Stimulated activated CD4-positive, alpha-beta T cell treated with anti-CD3 and anti-CD28 coated beads, TNF-alpha, amount 100 ng/mL, for 4 hours (primary cell): ENCODE measurements at places on chromosomes 5 and 9.

DNA sequence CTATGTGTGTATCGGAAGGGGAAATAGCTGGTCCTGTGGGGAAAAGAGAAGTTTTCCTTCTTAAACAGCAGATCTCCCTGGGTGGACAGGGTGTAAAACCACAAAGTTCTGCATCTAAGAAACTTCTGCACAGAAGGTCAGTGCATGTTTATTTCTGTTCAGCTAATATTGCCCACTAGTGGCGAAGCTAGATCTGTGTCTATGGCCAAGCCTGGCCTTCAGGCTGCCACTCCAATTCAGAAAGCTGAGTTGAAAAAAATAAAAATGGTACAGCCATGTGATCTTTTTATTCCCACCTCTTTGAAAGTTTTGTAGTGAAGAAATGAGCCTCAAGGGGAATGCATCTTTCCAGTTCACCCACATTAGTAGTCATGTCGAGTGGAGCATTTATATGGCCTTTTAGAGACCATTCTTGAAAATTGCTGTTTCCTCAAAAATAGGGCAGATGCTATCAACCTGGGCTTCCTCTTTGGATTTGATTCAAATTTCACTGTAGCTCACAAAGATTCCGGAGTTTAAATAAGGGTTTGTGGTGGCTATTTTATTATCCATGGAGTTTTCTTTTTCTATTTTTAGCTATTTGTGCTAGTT lies 488.0 kb downstream of the PRELID2 start:
- no peak for DNase-seq

DNA sequence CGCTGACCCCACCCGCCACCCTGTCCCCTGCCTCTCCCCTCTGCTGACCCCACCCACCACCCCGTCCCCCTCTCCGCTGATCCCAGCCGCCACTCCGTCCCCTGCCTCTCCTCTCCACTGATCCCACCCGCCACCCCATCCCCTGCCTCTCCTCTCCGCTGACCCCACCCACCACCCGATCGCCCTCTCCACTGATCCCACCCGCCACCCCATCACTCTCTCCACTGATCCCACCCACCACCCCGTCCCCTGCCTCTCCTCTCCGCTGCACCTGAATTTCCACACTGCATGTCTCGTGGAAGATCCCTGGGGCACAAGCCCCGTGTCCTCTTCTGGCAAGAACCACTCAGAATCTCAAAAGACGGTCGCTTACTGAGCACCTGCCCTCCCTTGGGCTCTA lies 53.4 kb upstream of the OLFM1 start:
- no peak for DNase-seq

GRCh38 chr9:121380846-121381245 lies 10.8 kb upstream of the STOM start:
- no peak for DNase-seq

DNA sequence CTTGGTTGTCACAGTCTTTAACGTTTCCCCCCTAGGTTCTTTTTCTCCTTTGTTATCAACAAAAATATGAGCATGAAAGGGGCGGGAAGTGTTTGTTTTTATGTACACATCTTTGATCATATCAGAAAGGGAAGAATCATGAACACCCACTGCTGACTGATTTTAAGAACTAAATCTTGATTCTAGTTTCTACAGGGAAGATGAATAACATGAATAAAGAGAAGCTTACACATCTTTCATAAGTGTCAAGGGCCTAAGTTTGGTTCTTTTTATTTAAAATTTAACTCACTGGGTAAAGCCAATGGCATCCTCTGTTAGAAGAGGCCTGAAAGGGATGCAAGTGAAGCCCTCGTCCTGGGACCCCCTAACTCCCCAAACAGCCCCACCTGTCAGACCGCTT lies 14.8 kb upstream of the CTNNA1 start:
- no peak for DNase-seq

GRCh38 chr5:180811623-180812124 lies 9.1 kb upstream of the MGAT1 start:
- no peak for DNase-seq

DNA sequence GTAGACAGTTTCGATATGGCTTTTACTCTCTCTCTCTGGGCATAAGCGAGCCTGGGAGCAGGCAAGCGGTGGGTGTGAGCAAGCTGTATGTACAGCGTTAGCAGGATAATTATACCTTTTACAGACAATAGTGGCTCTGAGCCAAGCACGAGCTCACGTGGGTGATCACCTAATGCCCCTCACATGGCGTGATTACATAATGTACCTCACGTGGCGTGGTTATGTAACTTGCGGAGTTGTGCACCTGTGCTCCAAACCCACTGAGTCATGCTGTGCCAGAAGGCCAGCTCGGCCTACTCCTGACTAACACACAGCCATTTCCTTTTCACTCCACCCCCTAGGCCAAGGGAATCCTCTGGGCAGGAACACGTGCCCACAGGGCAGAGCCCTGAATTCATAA lies 797.2 kb downstream of the EFNA5 start:
- no peak for DNase-seq

DNA sequence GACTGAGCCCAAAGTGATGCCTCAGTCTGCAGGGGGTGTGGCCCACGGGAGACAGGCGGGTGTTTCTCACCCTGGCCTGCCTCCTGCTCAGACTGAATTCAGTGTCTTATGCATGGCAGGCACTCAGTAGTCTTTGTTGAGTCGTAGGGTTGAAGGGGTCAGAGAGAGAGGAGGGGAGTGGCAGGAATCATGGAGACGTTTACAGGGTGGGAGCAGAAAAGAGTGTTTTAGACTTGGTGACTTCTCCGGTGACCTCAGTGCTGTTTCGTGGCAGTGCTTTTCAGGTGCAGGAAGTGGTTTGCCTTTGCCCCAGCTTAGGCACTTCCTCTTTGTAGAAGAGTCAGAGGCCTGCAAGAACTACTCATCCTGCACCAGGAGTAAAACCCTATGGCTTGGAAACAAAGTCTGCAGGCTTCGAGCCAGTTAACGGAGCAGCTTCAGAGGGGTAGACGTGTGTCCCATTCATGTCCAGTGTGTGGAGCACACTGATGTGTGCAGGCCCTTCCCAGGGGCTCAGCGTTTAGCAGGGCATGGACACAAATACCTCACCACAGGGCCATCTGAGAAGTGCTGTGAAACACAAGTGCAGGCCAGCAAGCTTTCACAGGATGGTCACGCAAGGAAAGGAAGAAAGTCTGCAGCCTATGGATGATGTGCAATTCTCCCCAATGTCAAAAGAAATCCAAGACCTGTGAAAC lies 24.5 kb upstream of the SEMA4D start:
- DNase-seq: peak; percentile 56

DNA sequence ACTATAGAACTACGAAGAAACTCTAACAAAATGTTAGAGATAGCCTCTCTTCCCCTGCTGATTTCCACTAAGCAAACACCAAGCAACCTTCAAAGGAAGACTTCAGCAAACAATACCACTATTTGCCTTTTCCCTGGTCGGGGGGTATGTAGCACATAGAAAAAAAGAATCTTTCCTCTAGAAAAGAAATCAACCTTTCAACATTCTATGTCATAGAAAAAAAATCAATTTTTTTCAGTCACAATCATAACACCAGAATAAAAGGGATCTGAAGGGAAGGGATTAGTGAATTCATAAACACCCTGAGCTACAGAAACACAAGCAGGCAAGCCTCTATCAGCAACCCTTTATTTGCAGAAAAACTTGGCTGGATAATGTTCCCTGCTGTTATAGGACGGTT lies 15.3 kb downstream of the ABCA1 start:
- DNase-seq: no peak

DNA sequence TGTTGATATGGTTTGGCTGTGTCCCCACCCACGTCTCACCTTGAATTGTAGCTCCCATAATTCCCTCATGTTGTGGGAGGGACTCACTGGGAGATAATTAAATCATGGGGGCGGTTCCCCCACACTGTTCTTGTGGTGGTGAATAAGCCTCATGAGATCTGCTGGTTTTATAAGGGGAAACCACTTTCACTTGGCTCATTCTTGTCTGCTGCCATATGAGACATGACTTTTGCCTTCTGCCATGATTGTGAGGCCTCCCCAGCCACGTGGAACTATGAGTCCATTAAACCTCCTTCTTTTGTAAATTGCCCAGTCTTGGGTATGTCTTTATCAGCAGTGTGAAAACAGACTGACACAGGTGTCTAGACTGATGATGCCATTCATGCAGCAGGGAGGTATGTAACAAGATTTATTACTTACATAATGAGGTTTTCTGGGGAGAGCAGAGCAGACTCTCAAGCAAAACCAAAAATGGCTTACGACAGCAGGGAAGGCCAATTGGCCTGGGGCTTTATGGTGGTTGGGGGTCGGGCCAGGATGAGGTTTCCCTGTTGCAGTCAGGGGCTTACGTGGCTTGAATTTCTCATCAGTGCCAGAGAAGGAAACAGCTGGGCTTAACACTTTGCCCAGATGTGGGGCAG lies 9.5 kb upstream of the COMMD10 start:
- DNase-seq: no peak

- DNase-seq: no peak
Measured at GRCh38 chr5:135069895-135070657, 36.0 kb upstream of the PITX1 start.

- no peak for DNase-seq
Measured at GRCh38 chr5:68730220-68730978, 363.4 kb upstream of the SLC30A5 start.

- DNase-seq: no peak
Measured at GRCh38 chr5:132467287-132467984, 23.1 kb downstream of the IRF1 start.

DNA sequence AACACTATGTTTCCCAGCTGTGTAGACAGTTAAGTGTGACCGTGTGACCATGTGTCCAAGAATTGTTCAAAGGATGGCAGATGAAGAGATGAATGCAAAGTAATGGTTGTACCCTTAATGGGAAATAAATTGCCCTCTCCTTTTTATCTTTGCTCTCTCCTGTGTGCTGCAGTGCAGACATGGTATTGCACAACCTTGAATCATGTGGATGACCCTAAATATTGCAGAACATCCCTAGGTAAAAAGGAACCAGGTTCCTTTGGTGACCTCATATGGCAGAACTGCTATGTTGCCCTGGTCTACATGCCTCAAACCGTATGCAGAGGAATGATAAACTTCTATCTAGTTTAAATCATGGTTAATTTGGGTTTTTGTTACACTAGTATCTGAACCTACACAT lies 81.7 kb upstream of the CTNND2 start:
- no peak for DNase-seq

- DNase-seq: no peak
Measured at GRCh38 chr9:107737987-107738743, 248.6 kb upstream of the KLF4 start.

GRCh38 chr9:5892456-5893133 lies 1.9 kb downstream of the MLANA start:
- DNase-seq: no peak

- DNase-seq: no peak
Measured at GRCh38 chr5:74013222-74013621, 387.2 kb downstream of the ARHGEF28 start.
